ENCODE measurements at places on chromosomes 13 and 19. TPM values are rescaled to one million over a fixed set of nuclear protein-coding genes. Genes with fewer than 3 reads are reported as not detected.

RPL13A gene
- polyA plus RNA-seq = 3,046 TPM

METTL21C gene
- not detected for polyA plus RNA-seq

LRRC63 gene
- 0.41 TPM for polyA plus RNA-seq

PGLYRP1 gene
- not detected for polyA plus RNA-seq

UHRF1 gene
- not detected for polyA plus RNA-seq

CATSPERD gene
- polyA plus RNA-seq = not detected

CEACAM3 gene
- not detected for polyA plus RNA-seq

ERICH4 gene
- polyA plus RNA-seq = not detected

INSR gene
- 0.06 TPM for polyA plus RNA-seq

Measured in CD4-positive, alpha-beta memory T cell (primary cell).